Naive thymus-derived CD4-positive, alpha-beta T cell (primary cell): ENCODE measurements at places on chromosomes 16 and 17. TPM values are rescaled to one million over a fixed set of nuclear protein-coding genes. Genes with fewer than 3 reads are reported as not detected.

The RUNDC3A gene
- not detected for polyA plus RNA-seq

GRCh38 chr17:76491271-76492122 lies 9.7 kb downstream of the RHBDF2 start:
- DNase-seq, result no peak

DNA sequence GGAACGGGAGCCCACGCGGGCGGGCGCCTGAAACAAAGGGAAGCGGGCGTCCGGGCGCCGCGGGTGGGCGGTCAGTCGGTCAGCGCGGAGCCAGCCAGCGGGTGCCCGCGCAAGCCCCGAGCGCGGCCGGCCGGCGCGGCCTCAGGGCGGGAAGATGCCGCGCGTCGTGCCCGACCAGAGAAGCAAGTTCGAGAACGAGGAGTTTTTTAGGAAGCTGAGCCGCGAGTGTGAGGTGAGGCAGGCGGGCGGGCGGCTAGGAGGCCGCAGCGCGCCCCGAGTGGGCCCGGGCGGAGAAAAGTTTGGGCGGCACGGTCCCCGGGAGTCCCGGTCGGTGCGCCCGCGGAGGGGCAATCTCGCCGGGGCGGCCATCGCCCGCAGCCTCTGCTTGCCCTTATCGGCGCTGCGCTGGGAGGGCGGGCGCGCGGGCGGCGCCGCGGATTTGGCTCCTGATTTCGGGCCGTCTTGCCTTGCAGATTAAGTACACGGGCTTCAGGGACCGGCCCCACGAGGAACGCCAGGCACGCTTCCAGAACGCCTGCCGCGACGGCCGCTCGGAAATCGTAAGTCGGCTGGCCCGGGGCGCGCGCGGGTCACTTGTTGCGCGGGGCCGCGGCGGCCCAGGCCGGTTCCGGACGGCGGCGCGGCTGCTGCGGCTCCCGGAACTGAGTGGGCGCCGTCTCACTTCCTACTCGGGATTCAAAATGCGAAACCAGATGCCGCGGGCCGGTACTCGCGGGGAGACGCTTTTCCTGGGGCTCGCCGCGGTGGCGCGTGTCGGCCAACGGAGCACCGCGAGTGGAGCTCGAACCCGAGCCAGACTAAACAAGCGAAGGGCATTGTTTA lies 526 bp downstream of the CBFB start:
- peak; percentile 76 for DNase-seq

GRCh38 chr16:5381481-5381880 lies 283.9 kb upstream of the EEF2KMT start:
- DNase-seq, result no peak
